Activated gamma-delta T cell treated with anti-CD3 and anti-CD28 coated beads, Interleukin-2, amount 50 U/mL, for 16 hours (primary cell): ENCODE measurements at places on chromosomes 6 and 20.

DNA sequence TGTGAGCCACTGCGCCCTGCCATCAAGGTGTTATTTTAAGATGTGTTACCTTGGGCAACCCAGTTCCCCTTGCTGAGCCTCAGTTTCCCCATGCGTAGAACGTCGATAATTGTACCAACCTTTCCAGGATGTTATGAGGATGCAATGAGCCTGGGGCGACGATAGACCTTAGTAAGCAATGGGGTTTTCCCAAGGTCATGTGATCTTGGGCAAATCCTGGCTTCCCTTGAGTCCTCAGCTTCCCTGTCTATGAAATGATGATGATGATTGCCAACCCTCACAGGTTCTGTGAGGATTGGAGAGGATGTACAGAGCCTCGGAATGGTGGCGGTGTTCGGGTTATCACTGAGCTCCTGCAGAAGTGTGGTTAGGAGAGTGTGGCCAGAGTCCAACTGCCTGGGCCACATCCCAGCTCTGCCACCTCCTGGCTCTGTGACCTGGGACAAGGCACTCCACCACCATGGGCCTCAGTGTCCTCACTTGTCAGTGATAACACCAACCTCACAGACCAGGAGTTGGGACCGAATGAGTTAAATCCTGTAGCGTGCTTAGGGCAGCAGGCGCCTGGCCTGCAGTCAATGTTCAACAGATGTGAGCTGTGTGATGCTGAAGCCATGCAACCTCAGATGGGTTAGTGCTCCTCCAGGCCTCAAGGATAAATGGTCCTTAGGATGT is 23.4 kb downstream of the SIRPA start:
- no peak for DNase-seq

DNA sequence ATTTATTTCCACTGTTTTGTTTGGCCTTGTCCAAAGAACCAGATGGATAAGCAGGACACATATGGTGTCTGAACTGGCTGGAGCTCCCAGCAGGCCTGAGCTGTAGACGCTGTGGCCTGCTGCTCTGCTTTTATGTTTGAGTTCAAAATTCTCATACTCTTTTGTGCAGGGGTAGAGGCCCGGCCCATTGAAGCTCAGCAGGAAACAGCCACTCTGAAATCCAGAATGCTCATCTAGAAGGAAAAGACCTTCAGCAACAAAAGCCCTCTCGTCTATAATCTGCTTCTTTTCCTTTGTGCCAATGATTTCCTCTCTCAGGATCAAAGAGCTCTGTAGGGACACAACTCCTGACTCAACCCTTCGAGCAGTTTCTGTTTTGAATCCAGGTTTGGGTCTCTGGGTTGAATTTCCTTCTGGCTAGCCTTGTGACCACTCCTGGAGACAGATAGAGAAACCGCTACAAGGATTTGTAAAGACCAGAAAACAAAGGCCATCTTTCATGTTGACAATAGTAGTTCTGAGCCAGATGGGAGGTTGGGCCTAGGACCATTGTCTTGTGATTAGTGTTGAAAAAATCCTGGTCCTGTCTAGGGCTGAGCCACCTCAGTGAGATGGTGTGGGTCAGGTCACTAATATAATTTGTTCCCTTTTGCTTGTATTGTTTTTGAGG is 446.7 kb downstream of the BCKDHB start:
- no peak for DNase-seq

DNA sequence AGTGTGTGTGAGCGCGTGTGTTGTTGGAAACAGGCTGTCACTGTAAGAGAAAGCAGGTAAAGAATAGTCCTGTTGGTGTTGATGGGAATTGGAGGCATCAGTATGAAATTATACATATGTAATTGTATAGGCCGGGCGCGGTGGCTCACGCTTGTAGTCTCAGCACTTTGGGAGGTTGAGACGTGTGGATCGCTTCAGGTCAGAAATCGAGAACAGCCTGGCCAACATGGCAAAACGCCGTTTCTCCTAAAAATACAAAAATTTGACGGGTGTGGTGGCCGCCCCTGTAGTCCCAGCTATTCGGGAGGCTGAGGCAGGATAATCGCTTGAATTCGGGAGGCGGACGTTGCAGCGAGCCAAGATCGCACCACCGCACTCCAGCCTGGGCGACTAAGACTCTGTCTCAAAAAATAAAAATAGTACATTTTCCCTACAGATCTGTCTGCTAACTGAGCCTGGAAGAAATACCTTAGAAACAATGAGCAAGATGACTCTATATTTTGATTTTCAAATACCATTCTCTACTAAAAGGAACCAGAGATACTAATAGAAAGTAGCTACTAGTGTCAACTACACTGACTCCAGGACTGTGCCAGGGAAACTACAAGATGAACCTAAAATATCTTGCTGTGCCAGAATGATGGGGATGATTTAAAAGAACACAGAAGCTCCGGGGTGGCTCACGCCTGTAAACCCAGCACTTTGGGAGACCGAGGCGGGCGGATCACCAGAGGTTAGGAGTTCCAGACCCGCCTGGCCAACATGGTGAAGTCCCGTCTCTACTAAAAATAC is 110.8 kb downstream of the TRIM27 start:
- DNase-seq = no peak

- no peak for DNase-seq
These were observed 1011.2 kb upstream of the CITED2 start for GRCh38 chr6:140385679-140386078.

DNA sequence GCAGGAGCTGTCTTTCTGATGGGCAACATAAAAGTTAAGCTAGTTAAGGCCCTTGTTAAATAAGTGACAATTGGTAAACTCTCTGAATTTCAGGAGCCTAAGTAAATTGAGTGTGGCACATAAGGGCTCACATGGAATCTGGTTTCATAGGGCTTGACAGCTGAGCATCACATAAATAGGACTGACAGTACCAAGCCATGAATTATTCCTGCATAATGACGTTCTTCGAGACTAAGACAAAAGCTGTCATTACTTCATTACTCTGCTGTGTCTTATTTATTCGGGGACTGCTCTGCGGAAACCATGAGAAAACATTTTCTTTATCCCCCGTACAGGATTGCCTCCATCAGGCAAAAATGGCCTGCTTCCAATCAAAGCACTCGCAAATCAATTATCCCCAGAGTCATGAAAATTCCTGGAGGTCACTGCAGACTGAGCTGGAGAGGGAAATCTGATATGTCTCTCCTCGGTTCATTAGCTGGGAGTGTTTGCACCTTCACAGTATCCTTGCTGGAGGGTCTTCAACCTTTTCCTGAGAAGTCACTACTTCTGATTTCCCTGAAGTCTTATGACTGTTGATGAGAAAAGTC is 311.4 kb downstream of the CDH26 start:
- DNase-seq = no peak

DNA sequence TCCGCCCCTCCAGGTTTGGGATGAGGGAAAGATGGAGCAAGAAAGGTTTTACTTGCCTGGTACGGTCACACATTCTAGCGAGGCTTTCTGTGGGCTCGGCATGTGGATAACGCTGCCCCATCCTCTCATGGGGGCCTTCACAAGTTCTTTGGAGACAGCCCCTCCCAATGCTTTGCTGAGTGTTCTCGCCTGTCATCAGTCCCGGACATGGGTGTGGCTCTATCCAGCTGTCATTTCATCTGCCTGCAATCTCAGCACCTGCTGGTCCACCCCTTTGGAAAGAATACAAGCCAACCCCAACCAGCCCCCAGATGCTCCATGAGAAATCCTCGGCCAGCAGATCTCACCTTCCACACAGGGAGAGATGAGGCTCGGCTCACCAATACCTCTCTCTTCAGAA is 30.3 kb upstream of the MDGA1 start:
- DNase-seq = no peak

GRCh38 chr6:87825821-87826221 is 123.8 kb upstream of the AKIRIN2 start:
- no peak for DNase-seq

DNA sequence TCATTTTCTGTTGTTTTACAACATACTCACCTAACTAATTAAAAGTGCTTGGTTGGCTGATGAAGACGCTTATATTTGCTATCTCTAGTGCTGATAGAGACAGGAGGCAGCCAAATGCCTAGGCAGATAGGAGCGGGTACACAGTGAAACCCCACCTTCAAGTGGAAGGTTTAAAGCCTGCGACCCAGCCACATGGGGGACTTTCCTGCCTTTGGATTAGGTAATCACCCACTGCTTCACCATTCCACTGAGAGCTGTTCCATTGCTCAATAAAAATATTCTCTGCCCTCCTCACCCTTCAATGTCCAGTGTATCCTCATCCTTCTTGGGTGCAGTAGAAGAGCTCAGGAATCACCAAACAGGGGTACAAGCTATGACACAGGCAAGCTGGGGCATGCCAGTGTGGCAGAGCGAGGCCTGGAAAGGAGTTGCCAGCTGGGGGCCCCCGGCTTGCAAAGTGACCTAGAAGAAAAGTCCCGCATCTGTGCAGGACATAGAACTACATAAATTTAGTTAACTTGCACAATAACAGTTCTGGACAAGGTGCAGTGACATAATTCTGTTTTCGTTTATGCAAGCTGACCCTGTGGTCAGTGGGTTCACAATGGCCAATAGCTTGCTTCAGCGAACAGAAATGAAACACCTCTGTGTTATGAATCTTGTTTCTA is 112.0 kb upstream of the MLIP start:
- no peak for DNase-seq
